ENCODE measurements at places on chromosomes 16 and 17.

- no peak for DNase-seq
Measured at GRCh38 chr16:30077656-30078055, 1.9 kb downstream of the PPP4C start.

DNA sequence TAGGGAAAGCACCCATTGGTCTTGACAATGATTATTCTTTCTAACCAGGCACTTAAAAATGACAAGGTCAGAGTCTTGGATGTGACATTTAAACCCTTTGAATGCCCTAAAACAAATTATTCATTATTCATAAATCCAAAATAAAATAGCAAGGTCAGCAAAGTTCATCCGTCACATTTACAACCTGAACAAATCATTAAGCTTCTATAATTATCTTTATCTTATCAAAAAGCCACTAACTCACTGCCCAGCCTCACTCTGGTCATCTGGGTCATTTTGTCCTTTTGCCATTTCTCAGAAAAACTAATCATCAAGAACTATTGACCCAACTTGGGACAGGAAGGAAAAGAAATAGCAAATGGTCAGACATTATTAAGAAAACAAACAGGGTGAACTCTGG is 507.3 kb upstream of the CDH8 start:
- no peak for DNase-seq

DNA sequence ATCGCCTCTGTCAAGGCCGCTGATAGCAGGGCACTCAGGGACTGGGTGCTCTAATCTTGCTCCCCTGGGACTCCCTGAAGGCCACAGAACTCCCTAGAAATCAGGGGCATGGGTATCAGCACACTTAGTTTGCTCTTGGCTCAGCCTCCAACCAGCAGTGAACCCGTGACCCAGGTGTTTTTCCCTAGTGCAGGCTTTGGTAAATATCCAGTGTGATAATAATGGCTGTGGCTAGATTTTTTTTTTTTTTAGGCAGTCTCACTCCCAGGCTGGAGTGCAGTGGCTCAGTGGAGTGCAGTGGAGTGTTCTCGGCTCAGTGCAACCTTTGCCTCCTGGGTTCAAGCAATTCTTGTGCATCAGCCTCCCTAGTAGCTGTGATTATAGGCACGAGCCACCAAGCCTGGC is 10.3 kb downstream of the NUPR1 start:
- DNase-seq = no peak

DNA sequence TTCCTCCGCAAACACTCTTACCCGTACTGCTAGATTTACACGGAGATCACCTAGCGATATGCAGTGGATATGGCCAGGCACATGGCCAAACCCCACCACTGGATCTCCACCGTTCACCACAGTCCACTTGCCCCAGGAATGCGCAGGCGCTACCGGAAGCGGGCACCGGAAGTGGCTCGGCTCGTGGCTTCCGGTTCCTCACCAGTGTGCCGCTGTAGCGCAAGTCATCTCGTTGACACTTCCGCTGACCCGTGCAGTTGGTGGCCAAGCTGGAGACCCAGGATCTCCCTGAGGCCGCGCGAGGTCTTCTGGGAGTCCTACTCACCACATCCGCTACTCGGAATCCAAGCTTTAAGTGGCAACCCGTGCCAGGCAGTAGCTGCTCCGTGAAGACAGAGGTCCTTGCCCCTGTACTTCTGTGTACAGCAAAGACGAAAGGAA is 11.5 kb downstream of the ZNF597 start:
- DNase-seq = peak; percentile 28

DNA sequence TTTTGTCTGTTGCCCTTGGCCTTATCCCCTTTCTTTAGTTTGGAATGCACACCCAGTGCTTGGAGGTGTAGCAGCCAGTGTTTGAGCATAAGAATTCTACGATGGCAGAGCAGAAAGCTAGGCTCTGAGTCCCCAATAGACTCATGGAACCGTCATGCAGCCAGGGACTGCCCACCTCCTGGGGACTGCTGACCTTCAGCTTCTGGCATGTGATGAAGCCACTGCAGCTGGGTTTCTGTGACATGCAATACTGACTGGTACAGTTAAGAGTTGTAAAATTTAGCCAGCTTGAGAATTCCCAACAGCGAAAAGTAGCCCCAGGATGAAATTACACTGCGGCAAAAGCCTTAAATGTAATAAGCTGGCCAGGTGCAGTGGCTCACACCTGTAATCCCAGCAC is 9.0 kb upstream of the MAP3K14 start:
- DNase-seq = no peak

GRCh38 chr17:49523706-49524472 is 28.8 kb downstream of the NGFR start:
- DNase-seq = peak; percentile 13

Measured in fibroblast of upper back skin (primary cell).